C1 segment of cervical spinal cord (tissue), 14 donors: ENCODE measurements at places on chromosomes 4 and X.
A peak's percentile ranks its signal among the peaks of the same experiment; 100 is the strongest.

GRCh38 chr4:4711902-4712301, 147.6 kb upstream of the MSX1 start:
- no peak for DNase-seq

- peak; percentile 17 for DNase-seq
Observed at GRCh38 chr4:41369680-41370079, 113.0 kb downstream of the UCHL1 start.

DNA sequence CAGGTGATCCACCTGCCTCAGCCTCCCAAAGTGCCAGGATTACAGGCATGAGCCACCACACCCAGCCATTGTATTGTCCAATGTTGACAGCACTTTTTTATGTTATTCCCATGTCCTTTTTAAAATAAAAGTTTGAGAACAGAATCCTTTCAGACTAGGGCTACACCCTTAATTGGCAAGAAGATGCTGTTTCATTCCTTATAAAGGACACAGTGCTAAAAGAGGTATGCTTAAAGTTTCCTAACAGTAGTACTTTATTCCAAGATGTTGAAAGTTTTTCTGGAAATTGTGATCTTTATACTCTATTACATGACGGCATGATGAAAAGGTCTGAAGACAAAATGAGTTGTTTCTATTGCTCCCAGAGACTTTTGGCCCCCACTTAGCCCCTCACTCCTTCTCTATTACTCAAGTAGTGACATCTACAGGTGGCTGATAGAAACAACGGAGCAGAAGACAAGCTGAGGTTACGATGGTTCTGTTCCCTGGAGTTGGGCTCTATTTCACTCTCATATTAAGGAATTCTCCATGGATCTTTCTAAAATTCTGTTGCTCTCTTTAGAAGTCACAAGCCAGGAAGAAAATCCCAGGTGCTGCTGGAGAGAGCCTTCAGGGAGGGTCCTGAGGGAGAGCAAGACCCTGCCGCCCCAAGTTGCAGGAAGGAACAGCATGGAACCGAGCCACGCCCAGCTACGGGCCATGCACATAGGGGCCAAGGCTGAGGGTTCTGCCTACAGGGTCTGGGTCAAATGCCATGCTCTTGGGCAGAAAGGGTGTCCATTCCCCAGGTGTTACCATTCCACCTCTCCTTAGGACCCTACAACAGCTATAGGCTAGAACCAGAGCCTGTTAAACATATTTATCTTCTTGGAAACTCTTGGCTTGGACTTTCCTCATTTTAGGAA, 22.8 kb downstream of the RPL9 start:
- DNase-seq = no peak

GRCh38 chr4:169899295-169899694, 126.9 kb downstream of the MFAP3L start:
- DNase-seq = no peak

GRCh38 chr4:1418494-1419285, 12.4 kb upstream of the NKX1-1 start:
- no peak for DNase-seq

DNA sequence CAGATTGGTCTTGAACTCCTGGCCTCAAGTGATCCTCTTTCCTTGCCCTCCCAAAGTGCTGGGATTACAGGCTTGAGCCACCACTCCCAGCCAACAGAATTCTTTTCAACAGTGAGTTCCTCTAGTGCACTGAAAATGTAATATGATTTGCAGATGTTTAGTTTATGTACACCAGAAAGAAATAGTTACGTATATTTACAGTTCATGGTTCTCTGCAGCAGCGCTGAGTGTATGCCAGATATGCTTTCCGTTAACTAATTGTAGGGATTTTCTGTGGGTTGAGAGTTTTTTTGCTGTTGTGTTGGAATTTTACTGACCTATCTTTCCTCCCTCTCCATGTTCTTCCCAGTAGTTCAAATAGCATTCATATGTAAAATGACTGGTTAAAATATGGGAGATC, 44.0 kb downstream of the GAB1 start:
- DNase-seq = no peak

GRCh38 chr4:26420438-26420837, 69.8 kb downstream of the CCKAR start:
- no peak for DNase-seq

GRCh38 chrX:135651647-135652295, 61.7 kb upstream of the CT45A1 start:
- no peak for DNase-seq

DNA sequence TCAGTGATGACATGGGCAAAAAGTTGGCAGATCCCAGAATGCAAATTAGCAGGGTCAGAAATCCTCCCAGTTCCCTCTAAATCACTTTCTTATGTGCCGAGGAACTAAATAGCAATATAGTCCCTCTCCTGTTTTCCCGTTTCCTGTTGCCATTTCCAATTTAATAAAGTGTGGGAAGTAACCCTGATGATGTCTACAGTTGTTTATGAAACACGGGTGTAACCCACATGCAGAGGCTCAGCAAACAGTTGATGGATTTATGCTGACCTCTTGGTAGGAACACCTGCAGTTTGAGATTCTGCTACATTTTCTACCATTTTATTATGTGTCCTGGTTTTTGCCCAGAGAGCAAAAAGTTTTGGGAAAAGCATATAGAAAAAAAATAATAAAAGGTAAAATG, 56.7 kb downstream of the FGFBP1 start:
- DNase-seq = no peak

GRCh38 chr4:2852481-2852921, 8.9 kb downstream of the ADD1 start:
- no peak for DNase-seq

GRCh38 chr4:48269861-48270522, 354 bp upstream of the TEC start:
- DNase-seq = peak; percentile 30

DNA sequence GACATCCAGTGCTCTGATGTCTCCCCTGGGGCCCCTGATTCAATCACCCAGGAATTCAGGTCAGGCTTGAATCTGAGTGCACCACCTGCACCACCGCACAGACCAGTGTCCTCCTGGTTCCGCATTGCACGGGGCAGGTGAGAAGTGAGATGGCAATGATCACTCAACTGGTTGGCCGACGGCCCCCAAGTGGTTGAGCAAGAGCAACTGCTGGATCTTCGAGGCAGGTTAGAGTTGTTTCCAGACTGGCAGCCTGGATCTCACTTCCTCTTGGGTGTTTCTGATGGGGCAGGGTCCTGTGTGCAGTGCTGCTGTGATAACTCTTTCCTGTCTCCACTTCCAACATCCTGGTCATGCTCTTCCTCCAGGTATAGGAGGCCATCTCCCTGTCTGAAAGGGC, 50.4 kb downstream of the C4orf50 start:
- DNase-seq = no peak

DNA sequence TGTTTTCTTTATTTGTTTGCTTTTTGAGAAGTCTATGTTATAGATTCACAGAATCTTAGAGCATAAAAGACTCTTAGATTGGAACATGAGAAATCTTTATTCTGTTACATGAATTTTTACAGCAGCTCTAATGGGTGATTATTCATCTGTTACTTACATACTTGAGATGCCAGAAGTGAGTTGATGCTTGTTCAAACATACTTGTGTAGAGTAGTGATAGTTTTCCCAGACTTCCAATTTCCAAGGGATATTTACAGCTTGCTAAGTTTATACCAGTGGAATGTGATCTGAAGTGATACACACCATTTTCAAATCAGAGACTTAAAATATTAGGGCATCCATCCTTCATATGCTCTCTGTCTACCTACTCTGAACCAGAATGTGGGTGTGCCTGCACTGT, 252.9 kb upstream of the SMIM31 start:
- DNase-seq = no peak

GRCh38 chr4:80138551-80139538, 58.5 kb upstream of the PRDM8 start:
- no peak for DNase-seq

GRCh38 chr4:38034986-38035882, 75.0 kb downstream of the PTTG2 start:
- DNase-seq = no peak
